ENCODE measurements at places on chromosomes 4 and X. TPM values are rescaled to one million over a fixed set of nuclear protein-coding genes. Genes with fewer than 3 reads are reported as not detected.

Gene IL2
- not detected for total RNA-seq

Gene IL2RG
- total RNA-seq: 0.71 TPM

Gene WDFY3
- total RNA-seq: 48.0 TPM

Gene NLGN4X
- 17.5 TPM for total RNA-seq

Gene NXF2B
- total RNA-seq: not detected

DNA sequence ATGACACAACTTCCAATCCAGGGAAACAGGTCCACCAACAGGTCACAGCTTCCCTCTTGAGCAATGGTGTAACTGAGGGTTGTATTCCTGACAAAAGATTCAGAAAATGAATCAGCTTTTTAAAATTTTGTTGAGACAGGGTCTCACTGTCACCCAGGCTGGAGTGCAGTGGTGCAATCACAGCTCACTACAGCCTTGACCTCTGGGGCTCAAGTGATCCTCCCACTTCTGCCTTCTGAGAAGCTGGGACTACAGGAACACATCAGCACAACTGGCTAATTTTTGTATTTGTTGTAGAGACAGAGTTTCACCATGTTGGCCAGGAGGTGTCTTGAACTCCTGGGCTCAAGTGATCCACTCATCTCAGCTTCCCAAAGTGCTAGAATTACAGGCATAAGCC lies 43.7 kb downstream of the SAT1 start:
- no peak for ATAC-seq

- ATAC-seq: no peak
Measured at GRCh38 chrX:130981836-130982235, 76.3 kb upstream of the ARHGAP36 start.

GRCh38 chr4:106565727-106566126 lies 197.1 kb upstream of the GIMD1 start:
- no peak for ATAC-seq

DNA sequence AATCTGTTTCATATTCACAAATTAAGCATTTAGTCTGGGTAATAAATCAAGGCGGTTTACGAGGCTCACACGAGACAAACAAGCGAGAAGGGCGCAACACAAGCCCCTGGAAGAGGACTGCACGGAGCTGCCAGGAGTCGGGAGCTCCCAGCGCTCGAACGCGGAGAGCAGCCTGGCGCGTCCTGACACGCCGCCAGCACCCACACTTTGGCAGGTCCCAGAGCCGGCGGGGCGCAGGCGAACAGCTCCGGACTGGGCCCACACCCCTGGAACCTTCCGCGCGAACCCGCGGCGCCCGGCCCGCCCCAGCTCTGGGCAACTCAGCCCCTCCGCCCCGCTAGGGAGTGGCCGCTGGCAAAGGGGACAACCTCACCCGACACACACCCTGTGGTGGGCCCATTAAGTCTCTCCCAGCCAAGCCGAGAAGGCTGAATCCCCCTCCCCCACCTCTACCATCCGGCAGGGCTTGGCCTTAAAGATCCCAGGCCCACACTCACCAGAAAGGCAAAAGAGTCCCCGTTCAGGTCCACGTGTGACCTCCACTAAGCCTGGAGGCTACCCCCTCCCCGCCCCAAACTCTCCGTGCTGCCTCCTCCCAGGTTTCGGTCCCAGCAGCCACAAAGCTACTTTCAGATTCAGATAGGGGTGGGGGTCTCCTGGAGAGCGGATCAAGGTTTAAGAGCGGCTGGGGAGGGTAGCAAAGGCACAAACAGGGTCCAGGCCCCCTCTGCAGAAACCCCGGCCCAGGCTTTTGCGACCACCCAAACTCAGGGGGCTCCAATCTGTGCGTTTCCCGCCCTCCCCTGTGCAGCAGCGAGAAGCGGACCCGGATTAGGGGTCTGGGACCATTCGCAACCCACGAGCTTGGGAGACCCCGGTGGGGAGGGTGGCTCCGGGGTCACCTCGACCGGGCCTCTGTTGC lies 47.5 kb upstream of the BCOR start:
- ATAC-seq: peak; percentile 25

GRCh38 chrX:69150281-69150960 lies 14.8 kb downstream of the PJA1 start:
- ATAC-seq: no peak

- no peak for ATAC-seq
Measured at GRCh38 chrX:148534291-148534690, 33.9 kb downstream of the AFF2 start.

Measured in motor neuron (in vitro differentiated cells).